Activated T-cell treated with anti-CD3 and anti-CD28 coated beads, Interleukin-2, amount 50 U/mL, for 4 hours (primary cell): ENCODE measurements at places on chromosomes 16 and 17.

GRCh38 chr16:9438991-9439390 is 347.5 kb downstream of the HAPSTR1 start:
- no peak for DNase-seq

DNA sequence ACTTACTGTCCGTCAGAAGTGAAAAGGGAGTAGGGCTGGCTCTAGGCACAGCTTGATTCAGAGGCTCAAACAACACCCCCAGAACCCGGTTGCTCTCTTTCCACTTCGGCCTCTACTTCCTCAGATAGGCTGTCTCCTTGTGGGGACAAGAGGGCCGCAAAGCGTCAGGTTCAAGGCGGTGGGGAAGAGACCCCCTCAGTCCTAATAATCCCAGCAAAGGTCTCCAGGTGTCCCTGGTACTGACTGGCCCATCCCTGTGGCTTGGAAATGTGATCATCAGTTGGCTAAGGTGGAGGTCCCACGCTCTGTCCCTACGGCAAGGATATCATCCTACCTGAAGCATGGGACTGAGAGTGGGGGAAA is 26.0 kb downstream of the NGFR start:
- DNase-seq, result no peak

GRCh38 chr16:80433623-80434022 is 107.2 kb upstream of the DYNLRB2 start:
- no peak for DNase-seq

DNA sequence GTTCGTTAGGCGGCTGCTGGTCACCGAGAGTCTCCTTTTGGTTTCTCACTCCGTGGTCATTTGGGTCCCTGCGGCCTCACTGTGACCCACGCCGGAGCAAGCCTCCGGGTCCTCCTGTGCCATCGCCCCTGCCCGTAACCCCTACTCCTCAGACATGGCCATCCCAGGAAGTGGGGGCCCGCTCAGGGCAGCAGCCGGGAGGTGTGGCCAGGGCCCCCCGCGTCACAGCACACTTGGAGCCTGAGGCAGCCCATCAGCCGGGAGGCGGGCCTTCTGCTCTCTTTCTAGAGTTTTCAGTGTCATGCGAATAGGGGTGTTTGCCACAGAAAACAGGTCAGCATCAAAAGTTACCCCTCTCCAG is 7.9 kb upstream of the WFIKKN1 start:
- no peak for DNase-seq

GRCh38 chr16:84166796-84167695 is 19.8 kb downstream of the TAF1C start:
- DNase-seq, result no peak

GRCh38 chr16:67571464-67571863 is 9.1 kb downstream of the CTCF start:
- DNase-seq, result no peak

DNA sequence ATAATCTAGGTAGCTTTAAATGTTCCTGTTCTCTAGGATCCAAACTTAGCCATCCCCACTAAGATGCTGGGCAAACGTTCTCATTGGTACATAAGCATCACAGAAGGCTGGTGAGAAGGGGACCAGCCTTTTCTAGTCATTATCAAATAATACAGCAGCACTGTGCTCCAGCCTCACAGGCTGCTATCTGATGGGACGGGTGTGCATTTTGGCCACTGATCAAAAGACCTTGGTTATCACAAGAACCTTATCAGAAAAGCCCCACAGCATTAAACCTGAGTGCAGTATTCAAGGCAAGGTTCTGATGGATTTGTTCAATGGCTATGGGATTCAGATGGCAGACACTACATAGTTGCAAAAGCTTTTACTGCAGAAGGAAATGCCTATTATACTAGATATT is 19.1 kb upstream of the KPNB1 start:
- no peak for DNase-seq

- DNase-seq, result no peak
Observed at GRCh38 chr17:52979921-52980320, 821.4 kb upstream of the CA10 start.

- DNase-seq, result no peak
Observed at GRCh38 chr16:12685806-12686205, 117.9 kb downstream of the CPPED1 start.

GRCh38 chr16:49456763-49457162 is 83.2 kb downstream of the C16orf78 start:
- no peak for DNase-seq

GRCh38 chr16:50297301-50298074 is 31.1 kb downstream of the ADCY7 start:
- DNase-seq, result no peak

DNA sequence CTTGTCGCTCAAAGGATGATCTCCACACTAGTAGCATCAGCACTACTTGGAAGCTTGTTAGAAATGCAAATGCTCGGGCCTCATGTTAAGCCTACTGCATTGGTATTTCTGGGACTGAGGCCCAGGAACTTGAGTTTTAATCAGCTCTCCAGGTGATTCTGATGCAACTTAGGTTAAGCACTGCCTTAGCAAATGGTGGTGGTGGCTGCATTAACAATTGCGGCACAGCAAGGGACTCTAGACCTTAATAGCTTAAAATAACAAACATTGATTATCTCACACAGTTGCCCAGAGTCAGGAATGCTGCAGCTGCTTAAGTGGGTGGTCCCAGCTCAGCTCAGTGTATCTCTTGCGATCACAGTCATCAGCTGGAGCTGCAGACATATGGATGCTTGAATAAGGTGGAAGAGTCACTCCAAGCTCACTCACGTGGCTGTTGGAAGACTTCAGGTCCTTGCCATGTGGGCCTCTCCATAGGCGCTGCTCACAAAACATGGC is 25.8 kb downstream of the HS3ST3A1 start:
- no peak for DNase-seq

- no peak for DNase-seq
Observed at GRCh38 chr16:1346422-1347285, 5.0 kb downstream of the TSR3 start.

DNA sequence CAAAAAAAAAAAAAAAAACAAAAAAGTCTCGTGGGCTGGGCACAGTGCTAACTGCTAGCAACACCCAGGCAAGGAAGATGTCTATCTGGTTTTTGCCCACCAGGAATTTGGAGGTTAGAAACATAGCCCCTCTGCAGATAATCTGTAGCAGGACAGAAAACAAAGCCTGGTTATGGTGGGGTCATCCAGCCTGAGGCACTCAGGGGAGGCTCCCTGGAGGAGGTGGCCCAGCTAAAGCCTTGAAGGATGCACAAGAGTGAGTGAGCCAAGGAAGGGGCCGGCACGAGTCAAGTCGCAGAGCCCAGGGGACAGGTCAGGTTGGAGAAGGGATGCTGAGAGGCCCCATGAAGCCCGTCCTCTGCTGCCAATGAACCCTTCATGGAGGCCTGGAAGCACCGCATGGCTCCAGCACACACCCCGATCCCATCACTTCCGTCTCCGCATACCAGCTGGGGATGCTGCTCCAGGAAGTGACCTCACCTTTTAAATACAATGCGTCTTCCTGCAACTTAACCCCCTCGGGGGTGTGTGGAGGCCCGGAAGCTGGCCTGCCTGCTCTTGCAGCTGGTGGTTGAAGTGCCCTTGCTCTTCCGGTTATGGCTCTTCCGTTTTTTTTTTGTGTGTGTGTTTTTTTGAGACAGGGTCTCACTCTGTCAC is 86.5 kb downstream of the ENGASE start:
- DNase-seq, result no peak

DNA sequence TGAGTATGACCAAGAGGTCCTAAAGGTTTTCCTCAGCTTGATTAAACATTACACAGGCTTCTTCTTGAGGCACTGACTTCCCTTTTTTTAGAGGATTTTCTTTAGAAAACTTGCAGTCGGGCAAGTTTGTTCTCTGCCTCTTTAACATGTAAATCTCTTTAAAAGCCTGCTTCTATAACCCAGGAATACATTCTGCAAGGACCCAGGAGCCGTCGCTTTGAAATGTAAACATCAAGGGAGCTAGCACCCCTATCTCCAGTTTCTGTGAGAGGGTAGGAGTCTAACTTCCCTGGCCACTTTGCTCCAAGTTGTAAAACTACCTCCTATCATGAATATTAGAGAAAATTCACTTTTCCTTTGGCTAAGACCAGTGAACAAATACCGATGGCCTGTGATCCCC is 201.5 kb upstream of the CPHXL start:
- no peak for DNase-seq

DNA sequence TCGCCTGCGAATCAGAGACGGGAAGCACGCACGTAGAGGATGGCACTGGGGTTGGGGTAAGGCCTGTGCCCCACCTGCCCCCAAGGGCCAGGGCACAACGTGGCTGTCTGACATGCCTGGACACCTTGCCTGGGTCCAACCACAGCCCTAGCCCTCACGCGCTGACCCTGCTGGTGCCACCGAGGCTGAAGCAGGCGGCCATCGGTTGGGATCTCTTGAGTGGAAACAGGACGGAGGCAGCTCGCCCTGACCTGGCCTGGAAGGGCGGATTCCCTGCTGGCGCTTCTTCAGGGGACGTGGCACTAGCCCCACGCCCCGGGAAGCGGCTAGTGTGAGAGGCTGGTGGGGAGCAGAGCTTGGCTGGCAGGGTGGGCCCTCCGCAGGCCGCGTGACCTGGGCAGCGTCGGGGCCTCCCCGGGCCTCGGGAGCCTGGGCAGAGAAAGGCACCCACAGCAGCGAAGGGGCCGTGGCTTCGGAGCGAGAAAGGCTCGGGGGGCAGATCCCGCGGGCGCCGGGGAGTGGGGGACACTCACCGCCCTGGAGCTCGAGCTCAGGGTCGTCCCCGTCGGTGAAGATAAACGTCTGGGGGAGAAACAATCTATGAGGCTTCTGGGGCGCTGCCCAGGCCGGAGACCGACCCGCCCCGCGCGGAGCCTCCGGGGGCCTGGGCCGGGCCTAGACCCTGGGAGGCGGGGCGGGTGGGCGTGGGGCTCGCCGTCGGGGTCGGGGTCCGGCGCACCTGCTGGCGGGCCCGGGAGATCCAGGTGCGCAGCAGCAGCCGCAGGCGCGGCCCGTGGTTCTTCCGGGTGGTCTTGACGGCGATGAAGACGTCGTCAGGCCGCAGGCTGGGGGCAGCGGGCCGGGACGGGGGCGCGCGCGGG is 610 bp downstream of the RFNG start:
- no peak for DNase-seq

DNA sequence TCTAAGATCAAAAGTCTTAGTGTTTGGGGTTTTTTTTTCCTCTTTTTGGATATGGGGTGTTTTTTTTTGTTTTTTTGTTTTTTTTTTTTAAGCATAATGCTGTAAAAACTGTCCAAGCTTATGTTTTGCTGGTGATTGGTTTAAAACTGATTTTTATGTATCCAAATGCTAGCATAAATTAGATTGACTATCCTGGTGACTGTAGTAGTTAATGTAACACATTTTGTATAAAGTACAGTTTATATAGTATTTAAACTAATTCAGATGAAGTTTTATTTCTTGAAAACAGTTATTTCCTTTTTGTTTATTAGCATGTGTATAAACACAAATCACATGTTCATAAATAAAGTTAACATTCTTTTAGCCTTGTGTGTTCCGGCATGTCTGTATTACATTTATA is 10.9 kb downstream of the RBBP6 start:
- no peak for DNase-seq
